Calu3 (cell line): ENCODE measurements at places on chromosomes 3 and 15. TPM values are rescaled to one million over a fixed set of nuclear protein-coding genes. Genes with fewer than 3 reads are reported as not detected.

The MLH1 gene
- 30.1 and 32.8 TPM in 2 replicates for total RNA-seq

The CRTAP gene
- total RNA-seq = 62.2 and 76.9 TPM in 2 replicates

The PLA2G4E gene
- 0.09 TPM in 1 of 2 replicates, not detected in the other for total RNA-seq

The NOX5 gene
- 0.14 and 0.20 TPM in 2 replicates for total RNA-seq
